ENCODE measurements at places on chromosomes 5 and 9.

DNA sequence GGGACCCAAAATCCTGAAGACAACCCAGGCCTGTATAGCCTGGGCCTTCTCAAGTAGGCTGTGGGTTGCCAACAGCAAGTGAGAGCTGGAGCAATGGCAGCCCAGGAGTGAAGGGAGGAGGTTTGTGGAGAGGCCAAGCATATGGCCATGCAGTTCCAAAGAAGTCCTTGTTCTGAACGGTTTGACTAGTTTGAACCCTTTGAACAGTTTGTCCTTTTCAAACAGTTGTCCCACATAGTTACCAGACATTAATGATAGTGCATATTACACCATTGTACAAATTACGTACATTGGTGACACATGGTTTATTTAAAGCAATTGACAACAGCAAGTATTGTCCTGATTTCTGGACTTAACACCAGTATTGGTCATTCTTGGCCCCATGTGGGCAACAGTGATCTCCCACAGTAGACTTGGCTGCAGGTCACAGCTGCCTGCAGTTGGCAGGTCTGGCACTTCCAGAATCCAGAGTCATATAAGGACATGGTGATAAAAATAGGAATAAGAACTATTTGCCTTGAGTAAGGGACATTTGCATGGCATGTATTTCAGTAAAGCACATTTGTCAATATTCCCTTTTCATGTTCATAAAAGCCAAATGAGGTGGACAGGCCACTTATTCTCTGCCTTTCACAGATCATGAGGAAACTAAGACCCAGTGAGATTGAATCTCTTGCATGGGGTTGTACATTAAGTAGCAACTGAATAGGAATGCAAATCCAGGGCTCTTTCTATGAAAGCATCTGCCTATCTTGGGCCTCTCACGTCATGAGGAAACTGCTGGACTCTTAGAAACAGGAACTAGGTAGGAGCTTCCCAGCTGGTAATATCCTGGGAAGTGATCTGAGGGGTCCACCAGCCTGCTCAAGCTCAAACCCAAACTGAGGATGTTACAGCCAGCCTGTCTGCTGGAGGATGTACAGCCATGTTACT is 30.3 kb downstream of the SLC25A48 start:
- no peak for DNase-seq

DNA sequence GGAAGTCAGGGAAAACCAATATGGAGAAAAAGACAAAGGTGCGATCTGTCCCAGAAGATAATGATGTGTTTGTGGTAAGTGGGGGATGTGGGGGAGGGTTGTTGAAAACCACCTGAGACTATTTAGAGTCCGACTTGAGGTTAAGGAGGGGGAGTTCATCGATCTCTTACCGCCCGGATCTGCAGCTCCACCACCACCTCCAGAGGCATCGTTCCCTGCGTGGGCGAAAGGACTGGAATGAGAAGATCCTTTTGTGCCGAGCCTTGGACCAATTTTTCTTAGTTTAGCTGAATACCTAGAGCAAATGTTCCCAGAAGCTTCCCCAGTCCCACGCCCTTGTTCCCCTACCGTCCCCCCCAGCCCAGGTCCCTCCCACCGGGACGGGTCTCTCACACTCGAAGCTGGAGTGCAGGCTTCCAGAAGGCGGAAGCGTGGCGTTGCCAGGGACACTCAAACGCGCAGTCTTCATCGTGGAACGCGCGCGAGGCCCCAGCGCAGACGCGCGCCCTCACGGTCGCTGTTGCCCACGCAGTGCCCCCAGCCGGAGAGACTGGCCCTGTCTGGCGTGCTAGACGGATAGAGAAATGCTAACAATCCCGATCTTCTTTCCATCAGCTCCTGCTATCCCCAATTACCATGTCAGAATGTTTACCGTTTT is at the start of gene SPATA6L:
TSS of gene SPATA6L (minus strand) at position 439 of the 658 bp plus-strand sequence. CDS start at position 209, 230 bp downstream.
- DNase-seq: peak; percentile 81

GRCh38 chr5:124812771-124813358 is 66.4 kb upstream of the ZNF608 start:
- no peak for DNase-seq

DNA sequence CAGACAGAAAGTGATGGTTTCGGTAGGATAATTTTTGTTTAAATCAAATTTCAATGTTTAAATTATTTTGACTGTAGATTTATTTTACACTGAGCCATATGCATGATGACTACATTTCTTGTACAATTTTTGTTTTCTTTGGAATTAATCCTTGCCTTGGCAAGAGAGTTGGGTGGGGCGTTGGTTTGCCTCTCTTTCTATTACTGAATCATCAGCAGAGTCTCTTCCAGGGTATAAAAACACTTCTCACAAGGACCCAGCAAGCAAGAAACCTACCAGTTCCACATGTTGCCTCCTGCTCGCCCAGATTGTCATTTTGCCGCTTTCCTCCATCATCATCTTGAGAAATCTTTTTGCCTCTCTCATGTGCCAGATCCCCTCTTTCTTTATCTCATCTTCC is 455.0 kb upstream of the DMAC1 start:
- DNase-seq: no peak

GRCh38 chr5:160083501-160083900 is 35.7 kb downstream of the PWWP2A start:
- DNase-seq: no peak

DNA sequence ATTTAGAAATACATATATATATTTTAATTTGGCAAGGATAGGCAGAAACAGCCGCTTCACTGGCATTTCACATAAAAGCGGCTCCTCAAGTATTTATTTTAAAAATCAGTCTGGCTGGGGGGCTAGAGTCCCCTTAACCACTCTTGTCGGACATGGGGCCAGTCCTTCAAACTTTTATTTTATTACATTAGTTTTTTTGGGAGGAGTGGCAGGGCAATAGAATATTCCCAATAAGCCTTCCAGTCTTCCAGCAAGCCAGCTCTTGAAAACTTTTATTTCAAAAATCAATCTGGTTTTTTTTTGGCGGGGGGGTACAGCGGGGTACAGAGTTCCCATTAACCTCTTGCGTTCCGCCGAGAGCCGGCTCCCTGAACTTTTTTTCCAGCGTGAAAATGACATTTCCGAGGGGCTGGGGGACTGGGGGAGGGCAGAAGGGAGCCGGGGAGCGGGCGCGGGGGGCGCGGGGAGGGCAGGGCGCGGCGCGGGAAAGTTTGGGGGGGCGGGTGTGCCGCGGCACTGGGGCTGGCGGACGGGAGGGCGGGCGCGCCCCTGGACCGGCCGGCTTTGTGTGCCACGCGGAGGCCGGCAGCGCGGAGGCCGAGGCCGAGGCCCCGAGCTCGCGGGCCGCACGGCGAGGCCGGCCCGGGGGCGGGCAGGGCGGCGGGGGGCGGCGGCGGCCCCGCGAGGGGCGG is 504 bp upstream of the ZNF618 start:
- DNase-seq: no peak

GRCh38 chr5:53259176-53259575 is 149.6 kb upstream of the MOCS2 start:
- DNase-seq: no peak

GRCh38 chr9:86563350-86563749 is 209.1 kb upstream of the TUT7 start:
- DNase-seq: no peak

- peak; percentile 45 for DNase-seq
Measured at GRCh38 chr5:68225911-68226545, 10.5 kb downstream of the PIK3R1 start.

- no peak for DNase-seq
Measured at GRCh38 chr5:83044926-83045325, 32.3 kb downstream of the TMEM167A start.

Measured in G401 (cell line).